Large intestine (tissue), 12 donors: ENCODE measurements at places on chromosomes 2 and 18.

DNA sequence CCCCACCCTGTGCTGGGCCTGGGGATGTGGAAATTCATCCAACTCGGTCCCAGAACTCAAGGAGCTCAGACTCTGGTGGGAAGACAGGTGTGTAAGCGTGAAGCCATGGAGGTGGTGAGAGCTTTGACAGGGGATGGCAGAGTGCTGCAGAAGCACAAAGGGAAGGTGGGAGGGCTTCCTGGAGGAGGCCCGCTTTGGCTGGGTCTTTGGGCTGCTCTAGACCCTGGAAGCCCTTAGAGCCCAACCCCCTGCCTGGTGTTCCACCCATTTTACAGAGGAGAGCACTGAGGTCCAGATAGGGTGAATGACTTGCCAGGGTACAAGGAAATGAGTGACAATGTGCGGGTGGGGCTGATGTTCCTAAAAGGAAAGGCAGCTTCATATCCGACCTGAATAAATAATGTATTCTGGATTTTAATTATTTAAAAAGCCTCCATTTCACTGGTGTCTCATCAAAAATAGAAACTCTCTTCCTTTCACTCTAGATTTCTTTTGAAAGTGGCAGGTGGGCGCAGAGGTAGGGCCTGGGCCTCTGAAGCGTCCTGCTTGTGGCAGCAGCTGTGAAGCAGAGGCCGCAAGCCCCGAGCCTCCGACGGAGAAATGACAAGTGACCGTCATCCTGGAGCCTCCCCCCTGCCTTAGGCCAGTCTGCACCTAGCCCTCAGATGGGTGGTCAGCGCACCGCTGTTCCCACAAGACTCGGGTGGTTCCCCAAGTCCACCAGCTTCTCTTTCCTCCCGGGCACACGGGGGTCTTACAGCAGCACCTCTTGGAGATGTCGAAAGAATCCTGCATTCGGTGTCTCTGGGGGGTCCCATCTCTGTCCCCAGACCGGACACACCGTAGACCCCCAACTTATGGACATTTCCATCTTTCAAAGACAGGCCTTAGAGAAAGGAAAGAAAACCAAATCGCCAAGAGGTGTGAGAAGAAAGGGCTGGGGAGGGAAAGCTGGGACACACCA, 71.0 kb upstream of the TAF1B start:
- no peak for DNase-seq

DNA sequence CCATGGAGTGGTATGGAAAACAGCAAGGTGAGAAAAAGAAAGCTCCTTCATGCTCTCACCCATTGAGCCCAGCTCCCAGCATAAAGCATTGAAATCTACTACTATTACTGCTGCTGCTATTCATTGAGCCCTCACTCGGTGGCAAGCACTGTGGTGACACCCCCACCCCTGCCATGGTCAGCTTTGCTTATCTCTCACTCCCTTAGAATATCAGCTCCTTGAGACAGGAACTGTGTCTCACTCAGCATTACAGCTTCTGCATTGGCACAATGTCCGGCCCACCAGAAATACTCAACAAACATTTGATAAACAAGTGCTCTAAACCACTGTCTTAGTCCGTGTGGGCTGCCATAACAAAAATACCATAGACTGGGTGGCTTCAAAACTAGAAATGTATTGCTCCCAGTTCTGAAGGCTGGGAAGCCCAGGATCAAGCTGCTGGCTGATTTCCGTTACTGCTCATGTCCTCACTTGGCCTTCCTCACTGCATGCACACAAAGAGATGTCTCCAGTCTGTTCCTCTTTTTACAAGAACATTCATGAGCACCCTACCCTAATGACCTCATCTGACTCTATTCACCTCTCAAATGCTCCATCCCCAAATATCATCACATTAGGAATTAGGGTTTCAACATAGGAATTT, 116.3 kb downstream of the ZBTB7C start:
- no peak for DNase-seq

DNA sequence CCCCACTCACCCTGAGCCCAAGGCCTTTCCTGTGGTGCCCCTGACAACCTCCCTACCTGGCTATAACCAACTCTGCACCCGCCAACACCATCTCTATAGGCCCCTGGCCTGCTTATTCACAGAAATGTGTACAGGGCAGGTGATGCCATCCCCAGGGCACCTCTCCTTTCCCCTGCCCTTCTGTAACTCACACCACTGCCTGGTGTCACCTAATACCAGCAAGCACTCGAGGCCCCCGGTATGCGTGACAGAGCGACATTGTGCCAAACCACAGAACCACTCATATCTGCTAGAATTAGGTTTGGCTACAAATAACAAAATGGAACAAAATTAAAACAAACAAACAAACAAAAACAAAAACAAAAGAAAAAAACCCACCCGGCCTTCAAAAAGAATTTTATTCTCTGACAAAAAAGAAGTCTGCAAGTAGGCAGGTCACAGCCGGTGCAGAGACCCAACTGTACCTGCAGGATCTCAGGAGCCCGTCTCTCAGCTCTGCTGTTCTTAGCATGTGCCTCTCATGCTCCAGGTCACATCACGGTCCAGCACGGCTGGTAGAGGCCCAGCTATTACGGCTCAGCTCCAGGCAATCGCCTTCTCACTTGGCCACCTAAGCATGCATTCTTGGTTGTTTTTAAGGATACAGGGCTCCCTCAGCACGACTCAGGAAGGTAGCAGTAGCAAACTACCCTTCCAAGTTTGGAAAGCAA, 51.4 kb downstream of the FAM178B start:
- DNase-seq: no peak

- DNase-seq: no peak
These were observed 201.1 kb downstream of the SMAD2 start for GRCh38 chr18:47729356-47729755.

DNA sequence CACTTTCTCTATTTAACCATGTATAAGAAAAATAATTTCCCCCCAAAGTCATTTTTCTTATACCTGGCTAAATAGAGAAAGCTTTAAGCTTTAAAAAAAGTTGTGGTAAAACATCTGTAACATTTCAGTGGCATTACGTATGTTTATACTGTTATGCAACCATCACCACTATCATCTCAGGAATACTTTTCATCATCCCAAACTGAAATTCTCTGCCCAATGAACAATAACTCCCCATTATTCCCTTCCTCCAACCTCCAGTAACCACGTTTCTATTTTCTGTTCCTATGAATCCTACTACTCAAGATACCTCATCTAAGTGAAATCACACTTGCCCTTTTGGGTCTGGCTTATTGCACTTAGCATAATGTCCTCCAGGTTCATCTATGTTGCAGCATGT, 1.7 kb upstream of the SLC3A1 start:
- DNase-seq: no peak

DNA sequence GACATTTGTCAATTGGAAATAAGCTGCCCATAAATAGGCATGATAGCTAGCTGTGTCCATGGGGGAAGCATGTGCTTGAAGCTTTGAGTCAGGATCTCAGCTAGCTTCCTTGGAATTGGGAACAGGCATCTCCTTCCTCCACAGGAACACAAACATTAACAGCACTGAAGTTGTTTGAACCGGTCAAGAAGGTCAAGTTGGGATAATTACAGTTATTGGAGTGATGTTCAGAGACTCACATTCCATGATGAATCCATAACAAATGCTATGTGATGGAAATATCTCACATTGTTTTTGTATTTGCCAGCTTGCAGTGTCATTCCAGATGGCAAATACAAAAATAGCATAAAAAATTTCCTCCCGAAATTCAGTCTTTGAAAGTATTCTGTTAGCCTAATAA, 347.6 kb upstream of the SMIM21 start:
- no peak for DNase-seq
